HS-27A (cell line): ENCODE measurements at places on chromosomes 5 and 9.

DNA sequence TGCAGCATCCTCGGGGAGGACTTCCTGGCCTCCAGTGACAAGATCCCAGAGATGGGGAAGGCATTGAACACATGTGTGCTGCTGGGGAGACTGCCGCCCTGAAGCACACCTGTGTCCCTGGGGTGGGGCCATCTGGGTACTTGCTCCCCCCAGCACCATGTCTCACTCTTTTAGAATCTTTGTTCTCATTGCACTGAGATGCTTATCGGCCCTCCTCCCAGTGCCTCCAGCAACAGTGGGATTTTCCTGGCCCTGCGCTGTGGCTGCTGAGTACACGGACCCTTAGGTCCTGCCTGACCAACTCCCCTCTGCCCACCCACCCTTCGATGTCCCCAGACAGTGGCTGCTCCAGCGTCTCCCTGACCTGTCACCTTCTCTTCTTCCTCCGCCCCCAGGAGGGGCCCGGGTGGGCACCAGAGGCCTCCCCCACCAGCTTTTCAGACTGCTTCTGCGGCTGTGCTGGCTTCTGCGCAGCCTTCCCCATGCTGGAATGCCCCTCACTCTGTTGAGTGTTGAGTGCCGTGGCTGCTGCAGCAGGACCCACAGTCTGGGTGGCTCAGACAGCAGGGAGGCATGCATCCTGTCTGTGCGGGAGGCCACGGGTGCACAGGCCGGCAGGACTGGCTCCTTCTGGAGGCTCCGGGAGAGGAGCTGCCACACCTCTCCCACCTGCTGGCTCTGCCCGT, 145.9 kb upstream of the IRX2 start:
- no peak for DNase-seq

GRCh38 chr9:127606043-127606442, 6.0 kb upstream of the STXBP1 start:
- no peak for DNase-seq

DNA sequence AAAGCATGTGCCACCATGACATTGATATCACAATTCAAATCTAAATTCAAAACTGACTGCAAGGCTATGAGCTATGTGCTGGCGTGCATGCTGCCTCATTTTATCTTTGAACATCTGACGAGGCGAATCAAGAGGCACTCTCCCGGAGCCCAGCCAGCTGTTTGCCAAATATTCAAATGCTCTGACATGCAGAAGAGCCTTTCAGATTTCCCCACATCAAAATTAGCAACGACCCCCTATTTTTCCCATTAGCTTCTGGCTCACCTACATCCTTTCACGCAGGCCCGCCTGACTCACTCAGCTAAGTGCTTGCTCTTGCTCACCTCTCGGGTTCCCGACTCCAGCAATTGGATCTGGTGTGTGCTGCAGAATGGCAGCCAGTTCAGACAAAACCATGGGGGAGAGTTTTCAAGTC, 159.0 kb downstream of the NR2F1-AS1 start:
- DNase-seq, result no peak

GRCh38 chr5:158718738-158719505, 380.8 kb downstream of the EBF1 start:
- no peak for DNase-seq

- DNase-seq, result no peak
These were observed 183.7 kb downstream of the GLIS3 start for GRCh38 chr9:4116071-4116581.

- no peak for DNase-seq
These were observed 16.2 kb downstream of the ROPN1L start for GRCh38 chr5:10457682-10458574.

- no peak for DNase-seq
These were observed 64.4 kb upstream of the COL15A1 start for GRCh38 chr9:98879094-98879962.

- DNase-seq, result no peak
These were observed 753 bp upstream of the STC2 start for GRCh38 chr5:173328844-173329490.

DNA sequence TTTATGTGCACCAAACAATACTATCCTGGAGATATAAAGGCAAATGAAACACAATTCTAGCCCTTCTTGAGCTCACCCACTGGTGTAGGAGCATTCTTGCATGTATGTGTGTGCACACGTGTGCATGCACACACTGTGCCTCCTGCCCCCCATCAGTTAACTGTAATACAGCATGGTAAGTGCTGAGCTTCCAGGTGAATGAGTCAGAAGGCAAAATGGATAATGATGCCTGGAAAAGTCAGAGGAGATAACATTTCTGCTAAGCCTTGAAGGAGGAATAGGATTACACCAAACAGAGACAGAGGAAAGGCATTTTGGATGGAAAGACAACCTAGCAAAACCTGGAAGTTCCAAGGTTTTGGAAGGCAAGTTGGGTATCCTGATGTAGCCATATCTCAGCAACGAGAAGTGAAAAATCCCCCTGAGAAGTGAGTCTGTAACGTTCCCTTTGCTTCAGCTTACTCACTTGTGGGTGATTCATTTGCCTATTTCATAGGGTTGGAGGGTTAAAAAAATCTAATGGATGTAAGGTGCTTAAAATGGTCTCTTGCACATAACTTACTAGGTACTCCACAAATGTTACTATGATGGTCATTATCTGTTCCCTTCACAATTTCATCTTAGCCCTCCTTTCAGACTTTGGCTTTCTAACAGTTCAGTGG, 101.4 kb upstream of the STC2 start:
- DNase-seq, result no peak

GRCh38 chr5:61673007-61673735, 341.1 kb downstream of the ZSWIM6 start:
- DNase-seq, result no peak

DNA sequence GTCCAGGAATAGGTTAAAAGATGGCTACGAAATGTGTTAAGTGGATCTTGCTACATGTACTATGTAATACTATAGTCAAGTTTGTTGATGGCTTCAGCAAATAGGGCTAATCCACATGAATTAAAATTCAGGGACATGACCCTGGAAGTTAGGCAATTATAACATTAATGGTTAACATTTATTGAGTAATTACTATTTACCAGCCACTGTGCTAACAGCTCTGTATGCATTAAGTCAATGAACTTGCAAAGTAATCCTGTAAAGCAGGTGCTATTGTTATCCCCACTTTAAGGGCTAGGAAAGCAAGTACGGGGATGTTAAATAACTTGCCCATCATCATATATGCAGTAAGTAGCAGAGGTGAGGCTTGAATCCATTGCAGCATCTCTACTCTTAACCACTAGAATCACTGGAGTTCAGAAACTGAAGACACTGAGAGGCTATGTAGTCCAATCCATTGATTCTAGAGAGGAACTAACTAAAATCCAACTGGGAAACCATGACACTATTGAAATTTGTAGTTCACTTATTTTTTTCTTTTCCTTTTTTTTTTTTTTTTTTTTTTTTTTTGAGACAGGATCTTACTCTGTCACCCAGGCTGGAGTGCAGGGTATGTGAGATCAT, 77.5 kb upstream of the SPINK5 start:
- no peak for DNase-seq

DNA sequence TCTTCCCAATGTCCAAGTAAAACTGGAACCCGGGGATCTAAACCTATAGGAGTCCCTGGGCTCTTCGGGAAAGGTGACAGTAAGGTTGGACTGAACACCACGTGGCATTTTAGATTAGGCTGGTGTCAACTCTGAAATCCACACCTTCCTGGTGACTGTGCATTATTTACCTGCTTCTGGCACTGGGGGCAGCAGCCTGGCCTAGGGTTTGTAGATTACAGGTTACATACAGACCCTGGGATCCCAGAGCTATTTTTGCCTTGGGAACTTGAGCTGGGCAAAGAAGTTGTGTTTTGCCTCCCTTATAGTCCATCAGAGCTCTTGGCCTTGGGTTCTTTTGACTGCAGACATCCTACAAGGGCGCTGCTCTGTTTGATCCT, 173.2 kb downstream of the DAB2IP start:
- no peak for DNase-seq

- DNase-seq, result no peak
These were observed at the start of gene ADAMTS16 for GRCh38 chr5:5139777-5140478. Gene ADAMTS16, plus strand, starts transcription at chr5:5140330. Its CDS starts 138 bp downstream, at chr5:5140468.

GRCh38 chr5:171168171-171168570, 140.9 kb upstream of the TLX3 start:
- no peak for DNase-seq

GRCh38 chr5:157949520-157949919, 90.6 kb upstream of the CLINT1 start:
- DNase-seq, result no peak

DNA sequence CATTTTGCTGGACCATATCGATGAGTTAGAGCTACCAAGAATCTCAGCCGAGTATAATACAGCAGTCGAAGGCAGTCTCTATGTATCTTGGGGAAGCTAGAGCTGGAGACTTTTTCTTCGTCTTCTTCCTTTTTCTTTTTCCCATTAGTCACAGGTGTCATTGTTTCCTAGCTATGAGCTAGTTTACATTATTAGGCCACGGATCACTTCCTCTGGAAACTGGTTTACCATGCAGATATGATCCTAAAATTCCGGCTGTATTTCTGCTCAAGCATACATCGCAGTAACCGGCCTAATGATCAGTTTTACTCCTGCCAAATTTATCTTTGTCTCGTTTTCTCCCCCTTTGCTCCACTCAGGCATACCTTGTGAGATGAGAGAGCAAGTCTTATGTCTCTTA, 312.8 kb downstream of the ARHGAP26 start:
- DNase-seq, result no peak

DNA sequence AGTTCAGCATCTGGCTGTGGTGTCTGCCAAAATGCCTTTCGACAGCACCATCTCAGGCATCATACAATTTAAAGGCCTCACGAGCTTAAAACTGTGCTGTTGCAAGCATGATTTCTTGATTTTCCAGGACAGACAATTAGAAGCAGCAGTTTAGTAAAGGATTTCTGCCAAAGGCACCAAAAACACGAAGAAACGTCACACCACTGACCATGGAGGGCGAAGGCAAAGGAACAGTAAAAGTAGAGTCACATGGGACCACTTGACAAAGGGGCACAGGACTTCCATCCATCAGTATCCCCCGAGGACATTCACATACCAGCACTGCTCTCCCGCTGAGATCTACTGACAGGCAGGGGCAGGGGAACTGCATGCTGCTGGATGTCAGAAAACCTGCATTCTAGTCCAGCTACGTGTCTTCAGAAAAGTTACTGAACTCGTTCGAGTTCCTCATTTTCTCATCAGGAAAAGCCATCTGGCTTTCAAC, 70.4 kb upstream of the FBXW11 start:
- no peak for DNase-seq

DNA sequence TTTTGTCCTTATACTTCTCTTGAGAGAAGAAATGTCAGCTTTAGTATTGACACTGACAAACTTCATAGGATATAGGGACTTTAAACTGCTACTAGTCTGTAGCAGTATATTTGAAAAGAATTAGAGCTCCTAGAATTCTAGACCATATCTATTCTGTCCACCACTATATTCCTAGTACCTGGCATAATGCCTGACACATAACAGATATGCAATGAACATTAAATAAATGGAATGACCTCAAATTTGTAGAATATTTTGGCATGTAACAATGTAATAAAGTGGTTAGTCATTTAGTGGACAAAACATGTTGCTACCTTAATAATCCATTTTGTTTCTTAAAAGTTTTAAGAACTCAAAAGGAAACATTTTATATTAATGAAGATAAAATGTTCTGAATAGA, 57.5 kb downstream of the HOMER1 start:
- no peak for DNase-seq

- peak; percentile 50 for DNase-seq
These were observed 123.7 kb downstream of the EBF1 start for GRCh38 chr5:158976035-158976434.

DNA sequence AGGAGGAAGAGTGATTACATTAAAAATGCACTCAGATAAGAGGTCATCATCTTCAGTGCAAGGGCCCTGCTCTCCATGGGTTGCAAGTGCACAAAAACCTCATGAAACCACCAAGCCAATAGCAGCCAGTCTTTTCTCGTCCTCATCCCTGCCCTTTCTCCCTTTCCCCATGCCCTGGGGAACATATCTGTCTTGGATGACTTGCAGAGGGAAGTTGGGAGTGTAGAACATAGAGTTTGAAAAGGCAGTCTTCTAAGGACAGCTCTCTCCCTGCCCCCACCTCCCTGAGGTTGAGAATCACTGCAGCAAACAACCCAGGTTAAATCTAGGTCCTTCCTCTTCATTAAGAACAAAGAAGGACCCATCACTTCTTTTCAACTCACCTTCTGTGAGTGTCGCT, 22.0 kb downstream of the DDX31 start:
- no peak for DNase-seq

DNA sequence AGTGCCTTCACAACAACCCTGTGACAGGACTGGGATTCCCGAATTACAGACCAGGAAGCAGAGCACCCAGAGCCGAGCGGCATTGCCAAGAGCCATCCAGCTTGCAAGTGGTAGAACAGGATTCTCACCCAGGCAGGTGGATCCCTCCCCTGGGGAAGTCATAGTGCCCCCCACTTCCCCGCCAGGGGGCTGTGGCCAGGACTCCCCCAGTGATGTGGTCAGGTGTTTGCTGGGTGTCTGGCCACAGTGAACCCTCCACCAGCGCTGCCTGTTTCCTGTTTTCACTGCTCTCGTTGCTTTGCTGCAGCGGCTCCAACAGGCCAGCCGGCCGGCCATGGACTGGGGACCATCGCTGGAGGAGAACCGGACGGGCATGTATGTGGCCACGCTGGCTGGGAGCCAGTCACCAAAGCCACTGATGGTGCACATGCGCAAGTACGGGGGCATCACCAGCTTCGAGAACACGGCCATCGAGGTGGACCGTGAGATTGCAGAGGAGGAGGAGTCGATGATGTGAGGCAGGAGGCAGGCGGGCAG, 19.3 kb downstream of the SLC6A7 start:
- DNase-seq, result no peak

- DNase-seq, result no peak
These were observed 4.8 kb upstream of the C5orf47 start for GRCh38 chr5:173984218-173984617.

DNA sequence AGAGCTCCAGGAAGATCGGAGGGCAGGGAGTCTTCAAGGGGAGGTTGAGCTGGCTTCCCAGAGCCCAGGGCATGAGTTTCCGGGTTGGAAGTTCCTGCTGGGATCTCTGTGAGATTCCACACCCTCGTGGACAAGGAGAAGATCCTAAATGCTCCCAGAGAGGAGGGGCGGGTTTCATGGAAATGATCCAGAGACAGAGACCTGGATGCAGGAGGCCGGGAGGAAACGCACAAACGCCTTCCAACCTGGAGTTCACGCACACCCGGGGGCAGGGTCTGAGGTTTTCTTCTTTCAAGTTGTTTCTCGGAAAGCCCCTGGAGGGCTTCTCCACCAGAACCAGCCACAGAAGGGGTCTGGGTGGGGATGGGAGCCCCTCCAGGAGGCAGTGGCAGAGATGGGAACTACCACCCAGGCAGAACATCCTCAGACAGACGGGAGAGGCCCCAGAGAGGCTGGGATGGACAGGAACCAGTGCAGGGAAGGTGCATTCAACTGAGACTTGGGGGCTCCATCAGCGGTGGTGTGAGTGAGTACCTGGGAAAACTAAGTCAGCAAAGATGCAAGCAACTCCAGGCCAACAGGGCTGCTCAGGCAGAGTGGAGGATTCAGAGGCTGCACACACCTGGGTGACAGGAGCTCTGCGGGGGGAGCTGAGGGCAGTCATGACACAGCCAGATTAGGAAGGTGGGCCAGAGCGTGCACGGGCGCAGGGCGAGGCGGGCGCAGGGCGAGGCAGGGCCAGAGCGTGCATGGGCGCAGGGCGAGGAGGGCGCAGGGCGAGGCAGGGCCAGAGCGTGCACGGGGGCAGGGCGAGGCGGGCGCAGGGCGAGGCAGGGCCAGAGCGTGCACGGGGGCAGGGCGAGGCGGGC, 52.1 kb upstream of the EXOC3 start:
- no peak for DNase-seq

- DNase-seq, result no peak
These were observed 13.6 kb downstream of the AKNA start for GRCh38 chr9:114373960-114374730.
